ENCODE measurements at places on chromosomes 12 and 14.

DNA sequence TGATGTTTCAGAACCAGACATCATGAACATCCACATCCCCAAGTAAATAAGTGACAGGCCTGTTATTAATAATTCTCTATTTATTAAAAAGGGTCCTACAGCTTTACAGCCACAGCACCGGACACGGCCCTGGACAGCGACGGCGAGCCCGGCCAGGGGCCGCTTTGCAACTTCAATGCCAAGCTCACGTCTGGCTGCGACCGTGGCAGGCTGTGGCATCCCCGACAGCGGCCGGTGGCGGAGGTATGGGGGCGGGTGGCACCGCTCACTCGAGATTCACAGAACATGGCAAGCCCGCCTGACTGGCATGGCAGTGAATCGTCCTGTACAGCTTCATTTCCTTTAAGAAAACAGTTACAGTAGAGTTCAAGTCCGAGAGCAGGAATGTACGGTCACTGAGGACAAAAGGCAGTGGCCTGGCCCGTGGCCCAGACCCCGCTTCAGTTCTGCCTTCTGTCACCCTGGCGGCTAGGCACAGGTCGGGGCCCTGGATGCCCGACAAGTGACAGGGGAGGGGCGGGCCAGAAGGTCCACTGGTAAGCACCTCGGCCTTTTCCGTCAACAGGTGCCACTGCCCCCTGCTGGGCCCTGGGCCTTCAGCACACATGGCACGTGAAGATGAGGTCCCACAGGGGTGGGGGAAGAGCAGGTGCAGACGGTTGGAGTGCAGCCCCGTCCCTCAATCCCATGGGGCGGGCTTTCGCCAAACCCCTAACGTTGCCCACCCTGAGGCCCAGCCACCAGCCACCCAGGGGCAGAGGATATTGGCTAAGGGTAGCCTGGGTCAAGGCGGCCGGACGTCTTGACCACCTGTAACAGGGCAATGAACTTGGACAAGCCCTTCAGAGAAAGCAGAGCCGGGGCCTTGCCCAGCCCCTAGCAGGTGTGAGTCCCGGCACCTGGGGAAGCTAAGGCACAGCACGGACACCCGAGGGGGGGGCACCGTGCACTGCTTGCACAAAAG, 30.3 kb downstream of the HIP1R start:
- no peak for DNase-seq

GRCh38 chr12:50186681-50187080, 19.5 kb upstream of the CERS5 start:
- DNase-seq, result no peak

GRCh38 chr12:124976999-124977398, 11.9 kb downstream of the DHX37 start:
- no peak for DNase-seq

- no peak for DNase-seq
Observed at GRCh38 chr12:50551866-50552265, 47.1 kb downstream of the DIP2B start.

- no peak for DNase-seq
Observed at GRCh38 chr14:99527026-99527425, 45.8 kb downstream of the CCNK start.

GRCh38 chr14:87696485-87696884, 296.5 kb downstream of the GALC start:
- DNase-seq, result no peak

DNA sequence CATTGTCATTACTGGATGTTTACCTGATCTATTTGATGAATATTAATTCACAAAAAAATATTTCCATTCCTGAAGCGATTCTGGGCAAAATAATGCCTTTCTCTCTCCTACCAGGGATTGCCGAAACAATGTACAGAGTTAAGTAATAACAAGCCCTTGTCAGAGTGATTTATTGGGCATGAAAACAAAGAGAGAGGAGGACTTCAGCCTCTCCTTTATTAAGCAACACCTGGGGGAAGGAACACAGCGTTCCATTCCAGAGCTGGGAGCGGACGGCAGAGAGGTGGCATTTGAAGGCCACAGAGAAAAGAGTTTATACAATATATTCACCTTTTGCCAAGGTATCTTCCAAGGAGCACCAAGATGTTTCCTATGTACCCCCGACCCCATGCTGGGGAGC, 165.8 kb downstream of the KSR2 start:
- no peak for DNase-seq

- no peak for DNase-seq
Observed at GRCh38 chr12:12004524-12004923, 66.2 kb upstream of the BCL2L14 start.
